Epithelial cell of esophagus (primary cell): ENCODE measurements at places on chromosomes 5 and 9.
A peak's percentile ranks its signal among the peaks of the same experiment; 100 is the strongest.

- no peak for DNase-seq
These were observed 16.4 kb upstream of the DOLPP1 start for GRCh38 chr9:129064499-129064908.

DNA sequence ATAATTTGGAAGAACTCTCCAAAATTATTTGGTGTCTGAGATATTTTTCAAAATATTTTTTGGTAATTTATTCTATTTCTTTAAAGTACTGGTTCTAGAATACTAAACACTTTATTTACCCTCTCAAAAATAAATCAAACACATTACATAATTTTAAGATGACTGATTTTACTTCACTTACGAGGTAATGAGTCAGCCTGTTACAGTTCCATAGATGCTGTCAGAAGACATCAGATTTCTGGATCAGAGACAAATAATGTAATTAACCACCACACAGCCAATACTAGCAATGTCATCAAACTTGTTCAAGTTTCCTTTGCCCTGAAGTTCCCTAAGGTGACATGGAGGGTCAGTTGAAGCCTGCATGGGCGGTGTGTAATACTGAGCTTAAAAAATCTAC lies 106.1 kb upstream of the CDH9 start:
- peak; percentile 65 for DNase-seq

GRCh38 chr9:30732060-30732459 lies 1652.4 kb upstream of the ACO1 start:
- DNase-seq: no peak

DNA sequence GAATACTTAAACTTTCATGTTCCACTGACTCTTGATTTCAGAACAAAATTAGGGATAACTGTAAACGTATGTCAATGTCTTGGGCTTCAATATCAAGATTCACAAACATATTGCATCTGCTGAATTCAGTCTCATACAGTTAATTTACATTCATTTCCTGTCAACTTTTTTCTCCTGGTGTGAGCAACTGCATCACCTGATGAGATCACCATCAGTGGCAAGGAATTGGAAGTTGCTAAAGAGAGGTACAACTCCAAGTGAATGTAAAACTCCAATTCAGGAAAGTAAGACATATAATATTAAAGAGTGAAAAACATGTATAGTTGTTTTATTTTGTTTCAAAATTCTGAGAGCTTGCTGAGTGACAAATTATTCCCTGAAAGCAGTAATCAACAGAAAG lies 1336.2 kb upstream of the C9orf72 start:
- DNase-seq: peak; percentile 57

- no peak for DNase-seq
These were observed 18.8 kb downstream of the ZBTB5 start for GRCh38 chr9:37446401-37446800.

DNA sequence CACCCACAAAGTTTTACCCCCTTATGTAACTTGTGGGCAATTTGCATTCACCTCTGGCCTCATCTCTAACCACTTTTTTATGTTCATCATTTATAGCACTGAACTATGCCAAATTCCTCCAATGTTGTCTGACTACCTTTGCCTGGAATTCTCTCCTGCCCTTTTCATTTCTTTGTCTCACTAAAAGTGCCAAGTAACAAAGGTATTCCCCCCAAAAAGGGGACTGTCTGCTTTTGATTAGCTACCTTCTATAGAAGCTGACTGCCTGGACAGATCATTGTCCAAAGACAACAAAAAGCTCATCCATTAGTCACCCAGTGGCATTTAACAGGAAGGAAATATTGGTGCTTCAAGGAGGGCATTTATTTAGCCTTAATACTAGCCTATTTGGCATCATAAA lies 189.9 kb upstream of the VCAN start:
- DNase-seq: peak; percentile 47

DNA sequence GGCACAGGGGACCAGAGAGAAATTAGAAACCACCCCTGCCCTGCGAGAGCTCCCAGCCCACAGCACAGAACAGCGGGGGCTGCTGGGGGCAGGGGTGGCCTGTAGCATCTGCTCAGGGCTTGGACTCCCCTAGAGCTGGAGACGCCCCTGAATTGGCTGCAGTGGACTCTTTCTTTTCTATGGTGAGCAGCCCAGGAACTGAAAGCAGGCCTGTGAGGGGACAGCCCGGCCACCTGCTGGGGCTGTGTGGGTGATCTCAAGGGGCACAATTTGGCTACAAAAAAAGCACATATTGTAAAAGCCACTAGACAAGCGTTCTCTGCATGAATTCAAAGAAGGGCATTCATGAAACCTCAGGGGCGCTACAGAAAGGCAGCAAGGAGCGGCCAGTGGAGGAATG lies 57.5 kb upstream of the ICE1 start:
- no peak for DNase-seq

GRCh38 chr5:158032246-158032645 lies 173.3 kb upstream of the CLINT1 start:
- DNase-seq: no peak

DNA sequence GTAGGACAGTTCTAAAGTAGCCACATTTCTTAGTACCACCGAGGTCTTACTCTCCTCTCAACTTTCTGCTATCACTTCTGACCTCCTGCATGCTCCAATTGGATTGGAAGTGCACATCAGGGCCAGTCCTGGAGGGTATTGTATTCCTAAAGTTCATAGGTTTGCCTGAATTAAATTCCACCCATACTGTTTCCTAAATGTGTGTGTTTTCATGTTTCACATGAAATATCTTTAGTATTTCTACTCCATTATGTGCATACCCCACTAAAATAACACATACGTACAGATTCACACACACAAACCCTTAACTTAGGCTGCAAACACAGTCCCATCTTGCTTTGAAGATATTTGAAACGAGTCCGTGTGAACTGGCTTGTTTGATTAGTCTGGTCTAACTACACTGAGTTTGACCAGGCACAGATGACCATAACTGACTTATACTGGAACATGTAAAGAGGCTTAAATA lies 24.8 kb downstream of the ALDH1A1 start:
- DNase-seq: no peak

GRCh38 chr5:138466125-138466899 lies 1.0 kb downstream of the EGR1 start:
- no peak for DNase-seq

DNA sequence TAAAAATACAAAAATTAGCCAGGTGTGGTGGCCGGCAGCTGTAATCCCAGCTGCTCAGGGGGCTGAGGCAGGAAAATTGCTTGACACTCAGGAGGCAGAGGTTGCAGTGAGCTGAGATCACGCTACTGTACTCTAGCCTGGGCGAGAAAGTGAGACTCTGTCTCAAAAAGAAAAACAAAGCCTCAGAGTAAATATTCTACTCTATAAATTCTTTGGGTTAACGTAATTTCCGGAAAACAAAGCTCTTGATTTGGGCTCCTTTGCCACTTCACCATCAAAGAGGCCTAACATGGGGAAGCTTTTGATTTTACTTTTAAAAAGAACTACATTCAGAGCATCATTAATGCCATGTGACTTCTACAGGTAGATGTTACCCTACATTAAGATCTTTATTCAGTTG lies 103.1 kb downstream of the SERINC5 start:
- DNase-seq: no peak

DNA sequence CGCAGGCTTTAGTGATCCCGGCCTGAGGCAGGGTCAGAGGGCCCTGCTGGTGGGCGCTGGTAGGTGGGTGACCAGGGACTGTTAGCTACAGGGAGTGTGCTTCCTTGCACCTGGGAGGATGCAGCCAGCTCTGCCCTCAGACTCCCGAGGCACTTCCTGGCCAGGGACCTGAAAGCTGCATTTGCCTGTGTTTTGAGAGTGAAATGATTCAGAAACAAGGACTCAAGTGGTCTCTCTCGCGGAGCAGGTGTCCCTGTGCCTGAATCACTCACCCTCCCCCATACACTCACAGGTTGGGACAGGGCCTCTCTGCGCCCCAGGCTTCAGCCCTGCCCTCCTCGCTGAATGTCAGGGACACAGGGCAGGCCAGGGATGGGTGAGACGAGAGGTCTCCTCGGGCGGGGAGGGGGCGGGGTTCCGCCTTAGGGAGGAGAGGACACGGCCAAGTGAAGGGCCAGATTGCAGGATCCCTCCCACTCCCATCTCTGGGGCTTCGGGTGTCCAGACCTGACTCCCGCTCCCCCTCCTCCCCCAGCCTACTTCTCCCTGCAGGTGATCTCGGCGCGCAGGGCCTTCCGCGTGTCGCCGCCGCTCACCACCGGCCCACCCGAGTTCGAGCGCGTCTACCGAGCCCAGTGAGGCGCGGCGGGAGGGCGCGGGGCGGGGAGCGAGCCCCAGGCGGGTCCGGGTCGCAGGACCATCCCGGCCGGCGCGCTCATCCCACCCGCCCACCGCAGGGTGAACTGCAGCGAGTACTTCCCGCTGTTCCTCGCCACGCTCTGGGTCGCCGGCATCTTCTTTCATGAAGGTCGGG lies 1.5 kb downstream of the LTC4S start:
- DNase-seq: peak; percentile 62

- no peak for DNase-seq
These were observed 1.4 kb upstream of the HNRNPH1 start for GRCh38 chr5:179624841-179625271.

DNA sequence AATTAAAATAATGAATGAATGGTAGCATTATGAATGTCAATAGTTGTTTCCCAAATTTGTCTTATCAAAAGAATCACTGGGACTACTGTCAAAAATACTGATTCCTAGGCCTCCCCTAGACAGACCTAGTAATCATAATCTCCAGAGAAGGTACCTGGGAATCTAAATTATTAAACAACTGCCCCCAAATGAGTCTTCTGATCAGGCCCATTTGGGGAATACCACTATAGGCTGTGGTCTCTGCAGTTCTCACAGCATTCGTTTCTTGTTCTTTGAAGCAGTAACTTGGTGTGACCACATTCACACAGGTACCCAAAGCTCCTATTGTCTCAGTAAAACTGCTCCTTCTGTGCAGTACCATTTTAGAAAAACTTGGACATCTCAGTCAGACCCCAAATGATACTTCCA lies 230.9 kb downstream of the PIK3R1 start:
- DNase-seq: no peak

GRCh38 chr5:172506921-172507320 lies 52.6 kb upstream of the SH3PXD2B start:
- DNase-seq: no peak

DNA sequence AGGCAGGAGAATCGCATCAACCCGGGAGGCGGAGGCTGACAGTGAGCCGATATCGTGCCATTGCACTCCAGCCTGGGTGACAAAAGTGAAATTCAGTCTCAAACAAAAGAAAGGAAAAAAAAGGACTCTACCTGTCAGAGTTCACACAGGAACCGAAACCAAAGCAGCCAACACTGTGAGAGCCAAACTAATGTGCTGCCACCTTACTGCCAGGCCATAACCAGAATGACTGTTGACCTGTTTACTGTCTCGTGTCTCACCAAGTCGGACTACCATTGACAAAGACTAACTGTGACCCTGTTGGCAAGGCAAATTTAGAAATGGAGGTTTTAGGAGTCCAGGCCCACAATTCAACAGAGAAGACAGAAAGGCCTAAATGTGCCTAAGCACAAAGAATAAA lies 112.4 kb downstream of the ANXA2R start:
- DNase-seq: no peak

DNA sequence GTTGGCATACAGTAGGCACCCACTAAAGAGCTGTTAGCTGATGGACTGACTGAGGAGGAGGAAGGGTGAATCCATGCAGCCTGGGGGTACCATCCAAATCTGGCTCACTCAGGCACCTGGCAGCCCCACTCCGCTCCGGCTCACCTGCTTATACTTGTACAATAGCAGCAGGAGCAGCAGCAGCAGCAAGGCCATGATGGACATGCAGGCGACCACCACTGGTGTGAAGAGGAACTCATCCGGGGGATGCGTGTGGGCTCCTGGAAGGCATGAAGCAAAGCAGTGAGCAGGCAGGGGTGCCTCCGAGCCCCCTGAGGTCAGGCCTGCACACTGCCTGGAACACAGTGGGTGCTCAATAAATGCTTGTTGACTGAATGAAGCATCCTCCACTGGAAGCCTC lies 18.3 kb downstream of the CSF1R start:
- DNase-seq: no peak

DNA sequence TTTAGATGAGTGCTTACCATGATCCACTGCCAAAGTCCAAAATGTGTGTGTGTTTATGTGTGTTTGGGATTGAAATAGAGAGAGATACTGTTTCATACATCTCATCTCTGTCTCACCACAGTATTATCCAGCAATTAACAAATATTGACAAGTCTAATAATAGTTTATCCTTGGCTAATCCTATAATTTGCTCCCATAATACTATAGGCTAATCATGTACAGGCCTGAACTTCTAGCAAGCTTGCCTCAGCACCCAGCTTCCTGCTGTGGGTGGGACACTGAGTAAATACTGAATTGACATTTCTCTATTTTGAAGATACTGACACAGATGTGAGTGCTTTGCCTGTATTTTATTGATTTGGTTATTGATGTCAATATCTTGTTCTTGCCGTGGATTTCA lies 35.3 kb upstream of the KCNV2 start:
- peak; percentile 42 for DNase-seq

DNA sequence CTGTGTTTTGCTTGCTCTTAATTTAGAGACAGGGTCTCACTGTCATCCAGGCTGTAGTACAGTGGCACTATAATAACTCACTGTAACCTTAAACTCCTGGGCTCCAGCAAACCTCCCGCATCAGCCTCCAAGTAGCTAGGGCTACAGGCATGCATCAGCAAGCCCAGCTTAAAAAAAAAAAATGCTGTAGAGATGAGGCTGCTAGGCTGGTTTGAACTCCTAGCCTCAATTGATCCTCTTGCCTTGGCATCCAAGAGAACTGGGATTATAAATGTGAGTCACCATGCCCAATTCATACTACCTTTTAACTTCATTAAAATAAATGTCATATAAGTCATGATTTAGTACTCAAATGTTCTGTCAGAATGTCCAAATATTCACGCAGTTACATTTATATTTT lies 2195.7 kb upstream of the C9orf72 start:
- peak; percentile 67 for DNase-seq

GRCh38 chr9:97412626-97413385 lies 910 bp downstream of the TDRD7 start:
- peak; percentile 4 for DNase-seq

GRCh38 chr5:67549296-67549618 lies 352.7 kb upstream of the CD180 start:
- no peak for DNase-seq

- DNase-seq: no peak
These were observed 496.2 kb downstream of the ARHGEF28 start for GRCh38 chr5:74122175-74122574.

GRCh38 chr9:111582888-111583287 lies 16.6 kb downstream of the PTGR1 start:
- peak; percentile 71 for DNase-seq

DNA sequence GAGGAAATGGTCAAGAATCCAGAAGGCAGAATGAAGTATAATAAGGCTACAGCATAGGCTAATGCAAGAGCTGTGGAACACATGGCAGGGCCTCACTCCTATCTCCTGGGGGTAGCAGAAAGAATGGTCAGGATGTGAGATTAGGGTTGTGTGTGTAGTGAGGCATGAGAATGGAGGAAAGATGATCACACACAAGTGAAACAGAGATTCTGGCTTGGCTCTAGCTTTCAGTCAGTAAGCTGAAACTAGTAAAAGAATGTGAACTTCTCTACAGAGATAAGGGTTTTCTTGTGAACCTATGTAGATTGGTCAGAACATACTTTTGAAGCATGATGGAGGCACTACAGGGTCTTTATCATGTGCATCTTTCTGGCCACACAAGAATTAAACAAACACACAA lies 298.8 kb downstream of the ASTN2 start:
- DNase-seq: no peak
